Common myeloid progenitor, CD34-positive (primary cell): ENCODE measurements at places on chromosomes 1 and 21.

- no peak overlapping the region for H3K4me3 ChIP-seq
- H3K27me3 ChIP-seq = peaks cover 21% of the 10 kb centered on the region
- no peak for DNase-seq
- H3K27ac ChIP-seq = no peak overlapping the region
- peaks cover 8% of the 10 kb centered on the region for H3K4me1 ChIP-seq
Measured at GRCh38 chr1:62198781-62199125, 4.1 kb downstream of the L1TD1 start.

DNA sequence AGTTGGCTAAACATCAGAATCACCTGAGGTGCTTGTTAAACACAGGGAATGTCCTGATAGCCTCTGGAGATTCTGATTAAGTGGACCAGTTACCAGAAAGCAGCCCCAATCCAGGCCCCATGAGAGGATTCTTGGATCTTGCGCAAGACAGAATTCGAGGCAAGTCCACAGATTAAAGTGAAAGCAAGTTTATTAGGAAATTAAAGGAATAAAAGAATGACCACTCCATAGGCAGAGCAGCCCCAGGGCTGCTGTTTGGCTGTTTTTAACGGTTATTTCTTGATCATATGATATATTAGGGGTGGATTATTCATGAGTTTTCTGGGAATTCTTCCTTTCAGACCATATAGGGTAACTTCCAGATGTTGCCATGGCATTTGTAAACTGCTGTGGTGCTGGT lies 176.2 kb downstream of the ROR1 start:
- H3K36me3 ChIP-seq = no peaks in the 10 kb centered on the region
- H3K4me1 ChIP-seq = no peaks in the 10 kb centered on the region
- H3K27me3 ChIP-seq = no peaks in the 10 kb centered on the region
- no peak overlapping the region for H3K4me3 ChIP-seq

- H3K27ac ChIP-seq = no peak overlapping the region
- no peaks in the 10 kb centered on the region for H3K27me3 ChIP-seq
- H3K36me3 ChIP-seq = no peaks in the 10 kb centered on the region
- no peak for DNase-seq
- H3K4me3 ChIP-seq = peak overlapping the region; percentile 72
- peaks cover 57% of the 10 kb centered on the region for H3K4me1 ChIP-seq
Measured at GRCh38 chr1:2547210-2548067, 8.7 kb upstream of the TNFRSF14 start.

GRCh38 chr1:218986816-218987215 lies 186.9 kb upstream of the LYPLAL1 start:
- H3K27ac ChIP-seq = no peak overlapping the region
- H3K36me3 ChIP-seq = no peaks in the 10 kb centered on the region
- H3K4me1 ChIP-seq = no peaks in the 10 kb centered on the region
- H3K4me3 ChIP-seq = no peak overlapping the region

DNA sequence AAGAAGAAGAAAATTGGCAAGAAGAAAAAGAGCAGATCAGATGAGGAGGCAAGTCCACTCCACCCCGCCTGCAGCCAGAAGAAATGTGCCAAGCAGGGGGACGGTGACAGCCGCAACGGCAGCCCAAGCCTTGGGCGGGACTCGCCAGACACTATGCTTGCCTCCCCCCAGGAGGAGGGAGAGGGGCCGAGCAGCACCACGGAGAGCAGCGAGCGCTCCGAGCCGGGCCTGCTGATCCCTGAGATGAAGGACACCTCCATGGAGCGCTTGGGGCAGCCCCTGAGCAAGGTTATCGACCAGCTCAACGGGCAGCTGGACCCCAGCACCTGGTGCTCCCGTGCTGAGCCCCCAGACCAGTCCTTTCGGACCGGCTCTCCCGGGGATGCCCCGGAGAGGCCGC lies 9.0 kb upstream of the SLC25A34 start:
- DNase-seq = no peak
- H3K27me3 ChIP-seq = no peaks in the 10 kb centered on the region
- H3K4me3 ChIP-seq = no peak overlapping the region
- H3K36me3 ChIP-seq = peaks cover 10% of the 10 kb centered on the region

DNA sequence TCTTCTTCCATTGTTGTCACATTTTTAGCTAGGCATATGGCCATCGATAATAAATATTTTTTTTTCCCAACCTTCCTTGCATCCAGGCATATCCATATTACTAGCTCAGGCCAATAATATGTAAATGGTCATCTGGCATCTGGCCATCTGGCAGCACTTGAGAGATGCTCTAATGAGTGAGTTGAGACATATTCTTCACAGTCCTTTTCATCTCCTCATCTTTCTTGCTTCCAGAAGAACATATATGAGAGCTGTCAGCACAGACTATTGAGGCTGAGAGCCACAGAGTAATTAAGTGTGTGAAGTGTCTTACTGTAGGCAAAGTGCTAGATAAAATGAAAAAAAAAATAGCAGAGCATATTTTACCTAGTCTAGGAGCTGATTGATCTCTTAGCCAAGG lies 628.4 kb upstream of the TMPRSS15 start:
- H3K4me3 ChIP-seq = no peak overlapping the region
- no peaks in the 10 kb centered on the region for H3K27me3 ChIP-seq
- no peaks in the 10 kb centered on the region for H3K36me3 ChIP-seq
- no peaks in the 10 kb centered on the region for H3K4me1 ChIP-seq
- no peak for DNase-seq

DNA sequence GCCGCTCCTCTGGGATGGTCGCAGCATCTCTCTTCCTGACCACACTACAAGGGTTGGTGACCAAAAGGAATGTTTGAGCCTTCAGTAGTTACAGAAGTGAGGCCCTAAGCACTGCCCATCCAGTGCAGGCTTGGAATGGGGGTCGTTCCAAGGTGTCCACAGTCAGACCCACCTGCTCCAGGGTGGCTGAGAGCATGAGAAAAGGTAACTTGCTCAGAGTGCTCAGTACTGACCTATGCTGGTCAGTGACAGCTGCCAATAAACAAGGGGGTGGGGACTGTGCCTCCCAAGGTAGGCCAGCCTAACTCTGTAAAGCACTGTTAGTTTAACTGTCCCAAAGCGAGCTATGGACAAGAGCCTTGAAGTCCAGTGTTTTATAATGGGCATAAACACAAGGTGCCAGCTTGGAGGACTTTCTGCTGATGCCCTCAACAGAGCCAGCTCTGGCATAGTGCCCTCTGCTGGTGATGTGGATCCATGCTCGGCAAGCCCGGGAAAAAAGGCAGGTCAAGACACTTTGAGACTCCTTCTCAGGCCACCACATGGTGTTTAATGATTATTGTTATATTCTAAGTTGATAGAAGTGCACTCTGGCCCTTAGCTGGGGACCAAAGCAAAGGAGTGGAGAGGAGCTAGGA lies 78.1 kb upstream of the DNAH14 start:
- no peaks in the 10 kb centered on the region for H3K4me1 ChIP-seq
- no peaks in the 10 kb centered on the region for H3K36me3 ChIP-seq
- H3K27ac ChIP-seq = no peak overlapping the region
- DNase-seq = peak; percentile 59

- DNase-seq = no peak
- no peak overlapping the region for H3K27ac ChIP-seq
- no peaks in the 10 kb centered on the region for H3K27me3 ChIP-seq
- no peak overlapping the region for H3K4me3 ChIP-seq
- peaks cover 13% of the 10 kb centered on the region for H3K4me1 ChIP-seq
- no peaks in the 10 kb centered on the region for H3K36me3 ChIP-seq
Measured at GRCh38 chr1:184506481-184506880, 119.7 kb downstream of the C1orf21 start.

- H3K4me3 ChIP-seq = peak overlapping the region; percentile 12
- peak; percentile 51 for DNase-seq
- no peaks in the 10 kb centered on the region for H3K27me3 ChIP-seq
- peaks cover 76% of the 10 kb centered on the region for H3K4me1 ChIP-seq
- H3K36me3 ChIP-seq = no peaks in the 10 kb centered on the region
- H3K27ac ChIP-seq = peak overlapping the region; percentile 25
Measured at GRCh38 chr1:205706601-205707502, 26.5 kb upstream of the SLC45A3 start.

DNA sequence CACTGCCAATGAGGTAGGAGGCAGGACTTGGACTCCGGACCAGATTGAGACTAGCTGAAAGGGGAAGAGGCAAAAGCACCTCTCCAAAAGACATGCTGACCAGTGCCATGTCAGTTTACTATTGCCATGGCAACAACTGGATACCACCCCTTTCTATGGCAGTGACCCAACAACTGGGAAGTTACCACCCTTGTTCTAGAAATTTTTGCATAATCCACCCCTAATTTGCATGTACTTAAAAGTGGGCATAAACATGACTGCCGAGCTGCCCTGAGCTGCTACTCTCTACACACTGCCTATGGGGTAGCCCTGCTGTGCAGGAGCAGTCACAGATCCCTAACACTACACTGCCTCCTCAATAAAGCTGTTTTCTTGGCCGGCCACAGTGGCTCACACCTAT lies 19.0 kb upstream of the SLC6A9 start:
- H3K27me3 ChIP-seq = no peaks in the 10 kb centered on the region
- peaks cover 18% of the 10 kb centered on the region for H3K4me1 ChIP-seq
- H3K27ac ChIP-seq = no peak overlapping the region
- DNase-seq = no peak

- no peaks in the 10 kb centered on the region for H3K4me1 ChIP-seq
- H3K4me3 ChIP-seq = no peak overlapping the region
- H3K27me3 ChIP-seq = peaks cover 2% of the 10 kb centered on the region
- DNase-seq = no peak
- no peaks in the 10 kb centered on the region for H3K36me3 ChIP-seq
Measured at GRCh38 chr1:33986390-33987095, 122.7 kb downstream of the HMGB4 start.

- no peak for DNase-seq
- H3K4me3 ChIP-seq = no peak overlapping the region
- H3K4me1 ChIP-seq = no peaks in the 10 kb centered on the region
- H3K27ac ChIP-seq = no peak overlapping the region
- H3K27me3 ChIP-seq = no peaks in the 10 kb centered on the region
- H3K36me3 ChIP-seq = no peaks in the 10 kb centered on the region
Measured at GRCh38 chr1:237999426-238000052, 108.8 kb upstream of the ZP4 start.

DNA sequence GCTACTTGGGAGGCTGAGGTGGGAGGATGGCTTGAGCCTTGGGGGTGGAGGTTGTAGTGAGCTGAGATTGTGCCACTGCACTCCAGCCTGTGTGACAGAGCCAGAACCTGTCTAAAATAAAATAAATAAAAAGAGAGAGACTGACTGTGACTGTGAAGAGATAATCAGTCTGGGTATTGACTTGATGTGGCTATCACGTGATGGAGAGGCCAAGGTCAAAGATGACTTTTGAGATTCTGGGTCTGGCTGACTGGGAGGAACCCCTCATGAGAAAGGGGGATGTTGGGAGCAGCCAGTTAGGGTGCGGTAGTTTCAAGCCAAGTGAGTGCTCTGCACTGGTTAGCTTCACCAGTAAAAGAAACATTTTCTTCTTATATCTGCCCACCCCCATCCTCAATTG lies 66.8 kb downstream of the CDC14A start:
- H3K27ac ChIP-seq = no peak overlapping the region
- no peaks in the 10 kb centered on the region for H3K4me1 ChIP-seq
- no peaks in the 10 kb centered on the region for H3K27me3 ChIP-seq
- peaks cover 2% of the 10 kb centered on the region for H3K36me3 ChIP-seq
- H3K4me3 ChIP-seq = no peak overlapping the region

GRCh38 chr1:234865171-234866006 lies 255.4 kb upstream of the IRF2BP2 start:
- peaks cover 31% of the 10 kb centered on the region for H3K4me1 ChIP-seq
- DNase-seq = no peak
- H3K27me3 ChIP-seq = no peaks in the 10 kb centered on the region

GRCh38 chr1:54671985-54672608 lies 30.5 kb downstream of the MROH7 start:
- peak; percentile 19 for DNase-seq
- H3K36me3 ChIP-seq = no peaks in the 10 kb centered on the region
- no peak overlapping the region for H3K27ac ChIP-seq
- no peaks in the 10 kb centered on the region for H3K27me3 ChIP-seq

GRCh38 chr1:160047111-160047991 lies 15.6 kb upstream of the PIGM start:
- H3K36me3 ChIP-seq = no peaks in the 10 kb centered on the region
- peaks cover 5% of the 10 kb centered on the region for H3K4me1 ChIP-seq
- H3K27me3 ChIP-seq = peaks cover 9% of the 10 kb centered on the region
- no peak for DNase-seq

- no peaks in the 10 kb centered on the region for H3K36me3 ChIP-seq
- H3K27ac ChIP-seq = no peak overlapping the region
- DNase-seq = peak; percentile 42
Measured at GRCh38 chr1:61434276-61434675, 290.7 kb downstream of the TM2D1 start.

DNA sequence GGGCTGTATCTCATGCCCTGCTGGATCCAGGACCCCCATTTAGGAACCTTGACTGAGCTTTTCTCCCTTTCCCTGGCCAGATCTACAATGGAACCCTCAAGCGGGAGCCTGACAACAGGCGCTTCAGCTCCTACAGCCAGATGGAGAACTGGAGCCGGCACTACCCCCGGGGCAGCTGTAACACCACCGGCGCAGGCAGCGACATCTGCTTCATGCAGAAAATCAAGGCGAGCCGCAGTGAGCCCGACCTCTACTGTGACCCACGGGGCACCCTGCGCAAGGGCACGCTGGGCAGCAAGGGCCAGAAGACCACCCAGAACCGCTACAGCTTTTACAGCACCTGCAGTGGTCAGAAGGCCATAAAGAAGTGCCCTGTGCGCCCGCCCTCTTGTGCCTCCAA lies 29.8 kb downstream of the PKP1 start:
- no peaks in the 10 kb centered on the region for H3K27me3 ChIP-seq
- no peaks in the 10 kb centered on the region for H3K36me3 ChIP-seq
- no peak overlapping the region for H3K27ac ChIP-seq
- no peak overlapping the region for H3K4me3 ChIP-seq
- no peaks in the 10 kb centered on the region for H3K4me1 ChIP-seq

DNA sequence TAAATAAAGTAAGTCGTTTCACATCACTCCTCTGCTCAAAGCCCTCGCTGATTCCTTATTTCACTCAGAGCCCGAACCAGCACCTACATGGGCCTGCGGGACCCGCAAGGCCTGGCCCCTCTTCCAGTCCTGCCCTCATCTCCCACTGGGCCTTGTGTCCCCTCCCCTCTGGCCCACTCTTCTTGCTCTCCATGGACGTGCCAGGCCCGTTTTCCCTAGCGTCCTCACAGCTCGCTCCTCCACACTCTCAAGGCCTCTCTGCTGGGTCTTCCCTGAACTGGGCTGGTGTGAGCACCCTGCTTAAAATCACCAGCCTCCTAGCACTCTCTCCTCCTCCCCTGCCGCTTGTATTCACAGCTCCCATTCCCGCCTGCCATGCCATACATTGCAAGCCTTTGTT lies 237.9 kb downstream of the FOXD2 start:
- H3K4me1 ChIP-seq = no peaks in the 10 kb centered on the region
- no peaks in the 10 kb centered on the region for H3K36me3 ChIP-seq

DNA sequence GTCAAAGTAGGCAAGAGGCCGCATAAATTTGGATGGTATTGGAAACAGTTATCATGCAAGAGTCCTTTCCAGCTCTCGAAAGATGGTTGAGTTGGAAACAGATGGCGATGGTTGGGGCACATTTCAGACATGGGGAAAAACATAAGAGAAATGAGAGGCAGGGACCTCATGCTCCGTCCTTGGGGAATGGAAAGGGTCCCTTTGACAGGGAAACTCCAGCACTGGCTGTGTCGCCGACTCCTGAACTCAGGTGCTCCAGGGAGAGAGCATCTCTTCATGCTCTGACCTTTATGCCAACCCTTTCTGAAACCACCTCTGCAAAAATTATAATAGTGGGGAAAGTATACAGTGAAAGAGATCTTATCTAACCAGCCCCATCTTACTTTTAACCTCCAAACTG lies 36.8 kb upstream of the COL6A2 start:
- no peak overlapping the region for H3K4me3 ChIP-seq
- H3K27ac ChIP-seq = no peak overlapping the region
- DNase-seq = no peak
- H3K27me3 ChIP-seq = no peaks in the 10 kb centered on the region
- peaks cover 50% of the 10 kb centered on the region for H3K4me1 ChIP-seq

- peaks cover 7% of the 10 kb centered on the region for H3K36me3 ChIP-seq
- peak; percentile 81 for DNase-seq
- no peak overlapping the region for H3K27ac ChIP-seq
- no peaks in the 10 kb centered on the region for H3K27me3 ChIP-seq
- no peaks in the 10 kb centered on the region for H3K4me1 ChIP-seq
Measured at GRCh38 chr1:58515794-58516401, 30.6 kb downstream of the OMA1 start.
